ENCODE measurements at places on chromosomes 16 and 17.

- DNase-seq, result no peak
Measured at GRCh38 chr17:4951486-4951885, 567 bp downstream of the ENO3 start.

- peak; percentile 19 for DNase-seq
Measured at GRCh38 chr17:59890720-59891119, 2.0 kb downstream of the TUBD1 start.

- DNase-seq, result no peak
Measured at GRCh38 chr17:39165178-39165840, 652 bp downstream of the ARL5C start.

DNA sequence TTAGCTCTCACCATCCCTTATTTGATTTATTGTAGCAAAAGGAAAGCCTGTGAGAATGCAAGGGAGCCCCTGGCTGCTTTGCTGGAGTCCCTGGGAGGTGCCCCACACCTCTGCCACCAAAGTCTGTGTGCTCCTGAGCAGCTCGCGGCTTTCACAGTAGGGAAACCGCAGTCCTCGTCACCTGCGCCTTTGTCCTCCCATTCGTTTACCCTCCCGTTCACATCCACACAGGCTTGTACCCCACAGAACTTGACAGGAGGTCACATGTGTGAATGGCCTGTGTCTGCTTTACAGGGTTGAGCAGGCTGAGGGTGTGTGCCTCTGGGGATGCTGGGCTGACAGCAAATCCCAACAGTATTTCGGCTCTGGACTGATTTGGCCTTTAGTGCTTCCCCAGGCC, 152.5 kb downstream of the LGALS9B start:
- DNase-seq, result no peak

DNA sequence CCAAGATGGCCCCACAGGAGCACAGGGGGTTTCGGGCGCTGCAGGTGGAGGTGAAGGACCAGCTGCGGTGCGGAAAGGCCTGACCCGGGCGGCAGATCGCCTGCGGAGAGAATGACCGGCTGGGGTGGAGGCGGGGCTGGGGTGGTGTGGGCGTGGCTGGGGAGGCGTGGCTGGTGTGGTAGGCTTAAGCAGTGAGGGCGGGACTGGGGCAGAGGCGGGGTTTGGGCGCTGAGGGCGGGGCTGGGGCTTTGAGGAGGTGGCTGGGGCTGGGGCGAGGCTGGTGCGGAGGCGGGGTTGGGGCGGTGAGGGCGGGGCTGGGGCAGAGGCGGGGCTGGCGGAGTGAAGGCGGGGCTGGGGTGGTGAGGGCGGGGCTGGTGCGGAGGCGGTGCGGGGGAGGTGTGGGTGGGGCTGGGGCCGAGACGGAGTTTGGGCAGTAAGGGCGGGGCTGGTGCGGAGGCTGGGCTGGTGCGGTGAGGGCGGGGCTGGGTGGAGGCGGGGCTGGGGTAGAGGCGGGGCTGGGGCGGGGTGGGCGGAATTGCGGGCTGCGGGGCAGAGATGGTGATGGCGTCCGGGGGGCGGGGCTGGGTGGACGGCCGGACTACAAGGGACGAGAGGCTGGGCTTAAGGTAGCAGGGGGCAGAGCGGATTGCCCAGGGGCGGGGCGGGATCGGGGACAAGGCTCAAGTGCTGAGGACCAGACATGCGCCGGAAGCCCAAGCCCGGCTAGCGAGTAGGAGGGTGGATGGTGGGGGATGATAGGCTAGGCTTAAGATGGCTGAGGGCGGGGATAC, 9.9 kb upstream of the GSDMA start:
- DNase-seq, result peak; percentile 95

DNA sequence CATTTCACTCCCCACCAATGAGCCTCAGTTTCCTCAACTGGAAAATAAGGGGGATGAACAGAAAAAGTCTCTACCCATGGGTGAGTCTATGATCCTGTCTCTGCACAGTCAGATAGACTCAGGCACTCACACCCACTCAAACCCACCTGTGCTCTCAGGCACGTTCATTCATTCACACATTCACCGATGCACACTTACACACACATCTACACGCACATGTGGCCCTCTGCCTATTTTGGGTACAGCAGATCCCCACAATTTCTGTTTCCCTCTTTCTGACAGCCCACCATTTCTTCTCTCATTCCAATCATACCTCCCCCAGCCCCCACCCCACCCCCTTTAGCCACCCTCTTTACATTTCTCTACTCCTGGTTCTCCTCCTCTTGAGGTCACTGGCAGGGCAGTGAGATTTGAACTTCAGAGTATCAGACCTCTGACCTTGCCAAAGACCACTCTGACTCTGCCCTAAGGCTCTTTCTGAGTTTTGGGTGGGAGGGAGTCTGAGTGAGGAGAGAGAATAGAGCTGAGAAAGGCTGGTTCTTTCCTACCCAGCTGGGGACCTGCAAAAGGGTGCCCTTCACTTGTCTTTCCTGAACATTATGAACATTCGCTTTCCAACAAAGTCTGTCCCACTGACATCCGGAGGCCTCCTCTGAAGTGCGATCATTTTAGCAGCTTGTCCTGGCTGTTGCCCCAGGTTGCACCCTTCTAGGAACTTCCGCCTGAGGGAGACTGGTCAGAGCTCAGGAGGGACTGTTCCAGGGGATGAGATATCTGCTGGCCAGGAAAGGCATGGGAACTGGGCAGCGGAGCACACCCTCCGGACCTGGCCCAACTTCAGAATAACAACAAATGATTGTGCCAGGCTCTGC, 10.1 kb upstream of the COL1A1 start:
- DNase-seq, result no peak

- no peak for DNase-seq
Measured at GRCh38 chr17:73974536-73974935, 228.9 kb upstream of the RPL38 start.

DNA sequence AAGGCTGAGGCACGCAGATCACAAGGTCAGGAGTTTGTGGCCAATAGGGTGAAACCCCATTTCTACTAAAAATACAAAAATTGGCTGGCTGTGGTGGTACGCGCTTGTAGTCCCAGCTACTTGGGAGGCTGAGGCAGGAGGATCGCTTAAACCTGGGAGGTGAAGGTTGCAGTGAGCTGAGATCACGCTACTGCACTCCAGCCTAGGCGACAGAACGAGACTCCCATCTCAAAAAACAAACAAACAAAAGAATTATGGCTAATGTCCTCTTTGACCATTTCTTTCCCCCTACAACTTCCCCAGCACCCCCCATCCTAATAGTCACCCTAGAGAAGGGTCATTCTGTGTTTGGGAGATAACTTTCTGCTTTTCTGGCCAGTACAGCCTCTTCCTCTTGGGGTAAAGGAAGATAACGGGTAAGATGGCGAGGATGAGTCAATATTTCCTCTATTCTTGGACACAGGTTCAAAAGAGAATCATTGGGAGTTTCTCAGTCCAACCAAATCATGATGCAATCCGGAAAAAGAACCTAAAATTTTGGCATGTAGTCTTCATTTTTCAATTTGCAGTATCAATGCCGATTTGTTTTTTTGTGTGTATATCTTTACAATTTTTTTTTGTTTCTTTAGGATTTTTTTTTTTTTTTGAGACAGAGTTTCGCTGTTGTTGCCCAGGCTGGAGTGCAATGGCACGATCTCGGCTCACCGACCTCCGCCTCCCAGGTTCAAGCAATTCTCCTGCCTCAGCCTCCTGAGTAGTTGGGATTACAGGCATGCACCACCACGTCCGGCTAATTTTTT, 107.6 kb upstream of the MED13 start:
- DNase-seq, result no peak

DNA sequence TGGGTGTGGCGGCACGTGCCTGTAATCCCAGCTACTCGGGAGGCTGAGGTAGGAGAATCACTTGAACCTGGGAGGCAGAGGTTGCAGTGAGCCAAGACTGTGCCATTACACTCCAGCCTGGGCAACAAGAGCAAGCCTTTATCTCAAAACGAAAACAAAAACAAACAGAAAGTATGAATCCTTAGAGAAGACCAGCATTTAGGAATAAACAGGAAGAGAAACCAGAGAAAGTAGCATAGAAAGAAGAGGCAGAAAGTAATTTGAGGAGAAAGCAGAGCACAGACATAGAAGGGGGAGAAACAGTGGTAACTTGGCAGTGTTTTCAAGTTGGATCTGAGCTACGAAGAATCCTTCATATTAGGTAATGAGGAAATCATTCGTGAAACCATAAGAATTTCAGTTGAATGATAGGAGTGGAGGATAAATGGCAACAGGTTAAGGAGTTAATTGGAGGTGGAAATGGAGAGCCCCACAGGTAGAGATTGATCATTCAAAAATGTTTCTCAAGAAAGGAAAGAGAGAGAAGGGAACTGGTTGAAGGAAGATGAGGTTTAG, 9.7 kb upstream of the CCL2 start:
- no peak for DNase-seq

- no peak for DNase-seq
Measured at GRCh38 chr16:62732092-62732491, 695.9 kb upstream of the CDH8 start.

DNA sequence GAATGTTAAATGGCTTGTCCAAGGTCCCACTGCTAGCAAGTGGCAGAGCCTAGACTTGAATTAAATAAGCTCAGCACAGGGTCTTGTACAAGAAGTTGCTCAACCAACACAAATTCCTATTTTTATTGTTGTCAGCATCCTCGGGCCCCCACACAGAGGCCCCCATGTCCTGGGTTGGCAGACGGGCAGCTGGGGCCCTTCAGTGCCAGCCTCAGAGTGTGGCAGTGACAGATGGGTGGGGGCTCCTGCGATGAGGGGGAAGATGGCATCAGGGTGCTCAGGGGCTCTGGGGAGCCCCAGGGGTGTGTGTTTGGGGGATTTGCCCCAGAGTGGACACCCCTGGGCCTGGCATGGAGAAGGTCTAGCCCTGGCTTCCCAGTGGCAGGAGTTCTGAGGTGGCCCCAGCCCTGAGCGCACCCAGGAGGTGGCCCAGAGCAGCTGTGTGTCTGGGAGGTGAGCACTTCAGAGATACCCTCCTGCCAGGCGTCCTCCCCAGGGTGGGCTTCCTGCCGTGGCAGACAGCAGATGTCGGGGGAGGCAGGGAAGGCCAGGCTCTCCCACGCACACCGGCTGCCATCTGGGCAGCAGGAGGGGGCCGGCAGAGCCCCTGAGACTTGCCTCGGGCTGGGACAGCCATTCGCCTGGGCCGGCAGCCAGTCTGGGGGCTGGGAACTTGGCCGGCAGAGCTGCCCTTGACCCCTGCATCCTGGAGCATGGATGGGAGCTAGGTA, 150.8 kb downstream of the C16orf78 start:
- DNase-seq, result no peak

GRCh38 chr17:72422505-72423285, 301.9 kb downstream of the SOX9 start:
- DNase-seq, result peak; percentile 100

DNA sequence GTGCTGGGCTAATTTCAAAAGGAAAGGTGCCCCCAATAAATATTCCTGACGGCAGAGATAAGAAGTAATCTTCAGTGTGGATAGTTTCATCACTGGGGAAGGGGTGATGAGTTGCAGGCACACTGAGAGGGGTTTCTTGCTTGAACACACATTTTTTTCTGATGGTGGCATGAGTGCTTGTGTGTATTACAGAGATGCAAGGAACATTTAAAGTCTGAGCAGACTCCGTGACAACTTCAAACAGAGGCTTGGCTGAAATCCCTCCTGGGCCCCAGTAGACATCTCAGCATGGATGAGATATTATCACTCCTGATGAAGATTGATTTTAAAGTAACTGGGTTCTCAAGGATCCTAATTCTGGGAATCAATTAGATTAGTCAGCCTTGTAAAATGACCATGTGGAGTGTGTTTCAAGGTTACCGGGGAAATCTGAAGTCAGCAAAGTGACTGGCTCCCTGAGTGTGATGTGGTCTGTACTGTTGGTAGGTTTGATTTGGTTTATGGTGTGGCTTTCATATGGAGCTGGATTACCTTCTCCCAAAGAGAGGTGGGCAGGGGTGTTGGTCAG, 435.8 kb upstream of the EEF2KMT start:
- no peak for DNase-seq

DNA sequence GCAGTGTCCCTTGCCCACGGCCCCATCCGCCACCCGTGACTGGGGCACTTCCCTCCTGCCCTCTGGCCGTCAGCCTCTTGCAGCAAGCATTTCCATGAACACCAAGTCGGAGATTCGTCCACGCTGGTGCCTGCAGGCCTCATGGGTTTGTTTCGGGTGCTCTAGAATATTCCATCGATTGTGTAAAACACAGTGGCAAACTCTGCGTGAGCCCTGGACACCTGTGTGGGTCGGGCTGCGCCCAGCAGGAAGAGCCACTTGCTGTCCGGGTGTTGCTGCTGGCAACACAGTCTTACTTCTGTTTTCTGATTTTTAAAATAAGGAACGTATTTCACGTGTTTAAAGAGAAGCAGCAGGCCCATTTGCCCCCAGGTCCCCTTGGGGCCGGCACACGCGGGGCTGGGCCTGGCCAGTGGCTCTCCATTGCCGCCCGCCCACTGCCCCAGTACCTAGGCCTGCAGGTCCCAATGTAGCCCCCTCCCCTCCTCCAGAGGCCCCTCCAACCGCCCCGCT, 10.0 kb downstream of the CYBC1 start:
- no peak for DNase-seq

DNA sequence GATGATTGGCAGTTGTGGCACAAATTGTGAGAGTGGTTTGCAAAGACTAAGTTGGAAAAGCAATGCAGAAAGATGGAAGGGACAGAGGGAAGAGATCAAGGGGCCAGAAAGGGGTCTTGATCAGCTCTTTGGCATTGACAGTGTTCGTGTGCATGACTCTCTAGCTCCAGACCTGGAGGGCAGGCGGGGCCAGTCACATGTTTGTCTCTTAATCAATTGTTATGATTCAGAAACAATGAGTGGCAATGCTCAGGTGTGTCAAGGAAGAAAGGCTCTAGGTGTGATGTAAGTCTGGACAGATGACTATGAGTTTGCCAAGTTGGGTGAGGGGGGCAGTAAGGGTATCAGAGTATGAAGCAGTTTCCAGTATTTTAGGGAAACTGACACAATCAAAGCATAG, 32.1 kb downstream of the WSB1 start:
- no peak for DNase-seq

DNA sequence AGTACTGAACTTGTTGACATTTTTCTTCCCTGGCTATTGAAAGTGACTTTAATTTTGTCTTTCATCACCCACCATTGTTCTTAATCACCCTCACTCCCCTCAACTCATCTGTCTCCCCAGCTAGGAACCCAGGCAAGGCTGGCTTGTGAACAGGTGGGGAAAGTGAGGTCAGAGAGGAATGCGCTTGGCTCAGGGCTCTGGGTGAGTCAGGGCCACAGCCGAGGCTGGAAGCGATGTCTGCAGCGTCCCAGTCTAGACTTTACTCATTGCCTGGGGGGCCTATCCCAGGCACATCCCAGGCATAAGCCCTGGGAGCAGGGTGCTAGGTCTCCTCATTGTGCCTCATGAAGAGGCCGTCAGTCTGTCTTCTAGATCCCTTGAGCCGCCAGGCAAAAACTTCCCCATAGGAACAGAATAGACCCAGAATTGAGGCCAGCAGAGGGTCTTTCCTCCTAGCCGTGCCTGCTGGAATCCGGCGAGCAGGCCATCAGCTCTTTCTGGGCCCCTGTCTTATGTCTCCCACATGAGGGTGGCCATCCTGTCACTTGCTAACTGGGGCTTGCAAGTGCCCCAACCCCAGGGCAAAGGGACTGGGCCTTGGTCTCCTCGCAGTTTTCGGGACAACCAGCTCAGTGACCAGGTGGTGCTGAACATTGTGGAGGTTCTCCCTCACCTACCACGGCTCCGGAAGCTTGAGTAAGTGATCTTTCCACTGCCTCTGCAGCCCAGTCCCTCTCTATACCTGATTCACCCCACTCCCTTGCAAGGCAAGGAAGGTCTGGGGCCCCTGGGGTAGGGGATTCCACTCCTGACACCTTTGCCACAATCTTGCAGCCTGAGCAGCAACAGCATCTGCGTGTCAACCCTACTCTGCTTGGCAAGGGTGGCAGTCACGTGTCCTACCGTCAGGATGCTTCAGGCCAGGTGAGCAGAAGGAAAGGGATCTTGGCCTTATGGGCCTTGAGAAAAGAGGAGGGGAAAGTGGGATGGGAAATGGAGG, 40.1 kb downstream of the NLRC5 start:
- DNase-seq, result peak; percentile 29
